ENCODE measurements at places on chromosomes 7 and 10.

GRCh38 chr7:6182993-6183392 lies 89.4 kb downstream of the CYTH3 start:
- no peaks in the 10 kb centered on the region for H3K36me3 ChIP-seq
- DNase-seq: no peak
- no peaks in the 10 kb centered on the region for H3K4me1 ChIP-seq
- no peaks in the 10 kb centered on the region for H3K27me3 ChIP-seq

DNA sequence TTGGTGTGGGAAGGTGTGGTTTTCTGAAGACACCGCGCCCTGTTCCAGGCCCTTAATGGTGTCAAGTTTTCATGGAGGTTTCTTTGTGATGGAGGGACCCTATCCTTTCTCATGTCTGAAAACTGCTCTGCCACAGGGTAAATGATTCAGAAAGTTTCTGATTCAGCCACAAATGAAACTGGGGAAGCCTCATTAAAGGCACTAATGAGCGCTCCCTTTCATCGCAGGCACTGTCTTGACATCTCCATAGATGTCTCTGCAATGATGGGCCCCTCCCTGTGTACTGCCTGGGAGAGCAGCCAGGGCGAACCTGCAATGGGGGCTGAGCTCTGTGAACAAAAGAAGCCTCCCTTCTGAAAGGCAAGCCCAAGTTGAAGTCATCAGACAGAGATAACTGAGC lies 355.3 kb downstream of the PRPF18 start:
- no peak overlapping the region for H3K4me3 ChIP-seq
- H3K36me3 ChIP-seq: no peaks in the 10 kb centered on the region
- DNase-seq: no peak
- peaks cover 2% of the 10 kb centered on the region for H3K4me1 ChIP-seq

GRCh38 chr10:82335831-82336230 lies 460.8 kb downstream of the NRG3 start:
- no peak for DNase-seq
- no peak overlapping the region for H3K4me3 ChIP-seq
- no peaks in the 10 kb centered on the region for H3K36me3 ChIP-seq
- H3K27me3 ChIP-seq: no peaks in the 10 kb centered on the region
- H3K4me1 ChIP-seq: no peaks in the 10 kb centered on the region
- H3K27ac ChIP-seq: no peak overlapping the region

DNA sequence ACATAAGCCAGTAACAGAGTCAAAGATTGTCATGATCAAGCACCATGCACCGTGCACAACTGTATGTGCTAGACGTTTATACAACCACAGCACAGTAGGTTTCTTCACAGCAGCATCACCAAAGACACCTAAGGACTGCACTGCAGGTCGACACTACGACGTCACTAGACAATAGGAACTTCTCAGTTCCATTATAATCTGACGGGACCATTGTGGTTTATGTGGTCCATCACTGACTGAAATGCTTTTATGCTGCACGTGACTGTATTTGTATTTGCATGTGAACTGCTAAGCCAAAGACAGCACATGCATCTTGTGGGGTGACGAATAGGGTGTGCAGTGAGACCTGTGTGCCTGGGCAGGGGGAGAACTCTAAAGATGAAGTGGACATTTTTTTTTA lies 164.9 kb downstream of the PARD3 start:
- peaks cover 8% of the 10 kb centered on the region for H3K4me1 ChIP-seq
- no peaks in the 10 kb centered on the region for H3K27me3 ChIP-seq
- H3K4me3 ChIP-seq: no peak overlapping the region
- H3K27ac ChIP-seq: no peak overlapping the region

DNA sequence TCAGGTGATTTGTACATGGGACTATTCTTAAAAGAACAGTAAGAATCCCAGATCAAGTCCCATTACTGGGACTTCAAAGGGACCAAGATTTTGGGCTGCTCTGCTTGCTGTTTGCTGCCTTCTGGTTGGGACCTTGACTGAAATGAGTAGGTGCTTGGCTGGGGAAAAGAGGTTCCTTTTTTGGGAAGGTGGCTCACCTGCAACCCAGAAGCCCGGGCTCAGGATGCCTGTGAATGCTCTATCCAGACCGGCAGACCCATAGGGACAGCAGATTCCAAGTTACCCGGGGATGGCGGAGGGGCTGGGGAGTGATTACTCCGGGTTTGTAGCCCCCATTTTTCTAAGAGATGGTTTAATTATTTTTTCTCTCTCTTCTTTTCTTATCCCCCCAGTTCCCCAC lies 104.0 kb downstream of the CPXM2 start:
- H3K27me3 ChIP-seq: no peaks in the 10 kb centered on the region
- no peaks in the 10 kb centered on the region for H3K4me1 ChIP-seq
- H3K27ac ChIP-seq: no peak overlapping the region
- DNase-seq: no peak
- H3K4me3 ChIP-seq: no peak overlapping the region

DNA sequence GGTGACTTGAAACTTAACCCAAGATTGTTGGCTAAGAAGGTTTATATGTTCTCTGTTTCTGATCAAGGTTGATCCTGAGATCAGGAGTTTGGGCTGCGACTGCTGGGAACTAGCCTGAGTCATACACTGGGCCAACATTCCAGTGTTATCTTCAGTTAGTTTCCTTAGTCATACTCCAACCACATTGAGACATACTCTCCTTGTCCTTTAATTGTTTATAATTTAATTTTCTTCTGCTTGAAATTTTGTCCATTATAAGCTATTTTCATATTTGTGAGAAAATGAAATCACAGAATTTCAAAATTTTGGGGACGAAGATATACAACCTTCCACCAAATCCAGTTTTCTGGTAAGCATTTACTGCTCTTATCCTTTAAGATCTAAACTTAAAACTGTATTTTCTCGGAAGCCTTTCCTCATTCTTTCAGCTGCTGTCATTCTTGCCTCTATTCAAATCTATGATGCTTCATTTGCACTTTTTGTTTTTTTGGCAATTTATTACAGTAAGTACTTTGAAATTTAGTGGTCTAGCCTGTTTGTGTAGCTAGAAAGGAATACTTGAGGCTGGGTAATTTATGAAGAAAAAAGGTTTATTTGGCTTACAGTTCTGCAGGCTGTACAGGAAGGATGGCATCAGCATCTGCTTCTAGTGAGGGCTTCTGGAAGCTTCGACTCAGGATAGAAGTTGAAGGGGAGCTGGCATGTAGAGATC lies 63.4 kb upstream of the POT1 start:
- H3K36me3 ChIP-seq: no peaks in the 10 kb centered on the region
- H3K4me1 ChIP-seq: no peaks in the 10 kb centered on the region
- no peaks in the 10 kb centered on the region for H3K27me3 ChIP-seq
- H3K4me3 ChIP-seq: no peak overlapping the region
- no peak overlapping the region for H3K27ac ChIP-seq

DNA sequence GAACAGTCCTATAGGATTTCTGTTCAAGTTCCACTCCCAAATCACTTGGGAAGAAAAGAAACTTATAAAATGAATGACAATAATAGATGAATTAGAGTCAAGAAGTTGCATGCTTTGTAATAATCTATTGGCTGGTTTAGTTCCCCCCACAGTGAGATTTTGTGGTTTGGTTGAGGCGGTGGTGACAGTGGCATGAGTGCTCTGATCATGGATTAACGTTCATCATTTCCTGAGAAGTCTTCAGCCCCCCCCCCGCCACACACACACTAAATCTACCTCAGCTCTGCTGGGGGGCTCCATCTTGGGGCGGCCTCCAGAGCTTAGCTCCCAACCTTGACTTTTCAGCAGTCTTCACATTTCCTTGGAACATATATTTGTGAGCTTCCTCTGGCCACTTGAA lies 121.7 kb downstream of the ABCA13 start:
- no peak overlapping the region for H3K27ac ChIP-seq
- no peaks in the 10 kb centered on the region for H3K36me3 ChIP-seq
- no peak overlapping the region for H3K4me3 ChIP-seq
- H3K27me3 ChIP-seq: no peaks in the 10 kb centered on the region
- DNase-seq: no peak

GRCh38 chr7:69889338-69889975 lies 291.2 kb downstream of the AUTS2 start:
- H3K36me3 ChIP-seq: no peaks in the 10 kb centered on the region
- no peaks in the 10 kb centered on the region for H3K4me1 ChIP-seq

- H3K4me3 ChIP-seq: no peak overlapping the region
- H3K36me3 ChIP-seq: no peaks in the 10 kb centered on the region
- H3K4me1 ChIP-seq: no peaks in the 10 kb centered on the region
- H3K27me3 ChIP-seq: no peaks in the 10 kb centered on the region
- no peak overlapping the region for H3K27ac ChIP-seq
- DNase-seq: no peak
Observed at GRCh38 chr10:111705021-111705420, 478.5 kb downstream of the GPAM start.

GRCh38 chr7:1033546-1034145 lies 10.7 kb upstream of the GPR146 start:
- H3K27me3 ChIP-seq: no peaks in the 10 kb centered on the region
- peaks cover 4% of the 10 kb centered on the region for H3K4me1 ChIP-seq
- H3K27ac ChIP-seq: no peak overlapping the region
- no peaks in the 10 kb centered on the region for H3K36me3 ChIP-seq

- H3K4me3 ChIP-seq: no peak overlapping the region
- H3K27ac ChIP-seq: no peak overlapping the region
- no peaks in the 10 kb centered on the region for H3K27me3 ChIP-seq
- H3K36me3 ChIP-seq: no peaks in the 10 kb centered on the region
- DNase-seq: no peak
Observed at GRCh38 chr10:117470733-117471132, 71.8 kb upstream of the EMX2 start.

DNA sequence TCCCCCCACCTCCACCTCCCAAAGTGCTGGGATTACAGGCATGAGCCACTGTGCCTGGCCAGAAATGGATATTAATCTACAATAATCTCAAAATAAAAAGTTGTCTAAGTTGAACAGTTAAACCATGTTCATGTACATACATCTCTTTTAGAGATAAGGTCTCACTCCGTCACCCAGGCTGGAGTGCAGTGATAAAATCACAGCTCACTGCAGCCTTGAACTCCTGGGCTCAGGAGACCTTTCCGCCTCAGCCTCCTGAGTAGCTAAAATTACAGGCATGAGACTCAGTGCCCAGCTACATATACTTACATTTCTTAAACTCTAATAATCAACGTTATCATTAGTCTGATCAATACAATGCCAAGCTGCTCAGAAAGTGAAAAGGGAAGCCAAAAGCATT lies 36.2 kb downstream of the VSTM4 start:
- no peaks in the 10 kb centered on the region for H3K36me3 ChIP-seq
- H3K27me3 ChIP-seq: no peaks in the 10 kb centered on the region
- no peak for DNase-seq
- no peak overlapping the region for H3K4me3 ChIP-seq
- peaks cover 13% of the 10 kb centered on the region for H3K4me1 ChIP-seq
- no peak overlapping the region for H3K27ac ChIP-seq

GRCh38 chr10:91907914-91908336 lies 1.4 kb downstream of the FGFBP3 start:
- peaks cover 1% of the 10 kb centered on the region for H3K4me1 ChIP-seq
- peak overlapping the region; percentile 88 for H3K4me3 ChIP-seq
- no peak overlapping the region for H3K27ac ChIP-seq
- peaks cover 29% of the 10 kb centered on the region for H3K36me3 ChIP-seq

GRCh38 chr7:40733578-40733977 lies 598.8 kb downstream of the SUGCT start:
- H3K27me3 ChIP-seq: no peaks in the 10 kb centered on the region
- no peaks in the 10 kb centered on the region for H3K4me1 ChIP-seq
- H3K4me3 ChIP-seq: no peak overlapping the region
- no peaks in the 10 kb centered on the region for H3K36me3 ChIP-seq
- no peak for DNase-seq
